ENCODE measurements at places on chromosomes 16 and 17.

- DNase-seq, result no peak
These were observed 110.0 kb upstream of the CIBAR2 start for GRCh38 chr16:85222155-85222863.

GRCh38 chr16:23342083-23342640 is 40.1 kb downstream of the SCNN1B start:
- no peak for DNase-seq

DNA sequence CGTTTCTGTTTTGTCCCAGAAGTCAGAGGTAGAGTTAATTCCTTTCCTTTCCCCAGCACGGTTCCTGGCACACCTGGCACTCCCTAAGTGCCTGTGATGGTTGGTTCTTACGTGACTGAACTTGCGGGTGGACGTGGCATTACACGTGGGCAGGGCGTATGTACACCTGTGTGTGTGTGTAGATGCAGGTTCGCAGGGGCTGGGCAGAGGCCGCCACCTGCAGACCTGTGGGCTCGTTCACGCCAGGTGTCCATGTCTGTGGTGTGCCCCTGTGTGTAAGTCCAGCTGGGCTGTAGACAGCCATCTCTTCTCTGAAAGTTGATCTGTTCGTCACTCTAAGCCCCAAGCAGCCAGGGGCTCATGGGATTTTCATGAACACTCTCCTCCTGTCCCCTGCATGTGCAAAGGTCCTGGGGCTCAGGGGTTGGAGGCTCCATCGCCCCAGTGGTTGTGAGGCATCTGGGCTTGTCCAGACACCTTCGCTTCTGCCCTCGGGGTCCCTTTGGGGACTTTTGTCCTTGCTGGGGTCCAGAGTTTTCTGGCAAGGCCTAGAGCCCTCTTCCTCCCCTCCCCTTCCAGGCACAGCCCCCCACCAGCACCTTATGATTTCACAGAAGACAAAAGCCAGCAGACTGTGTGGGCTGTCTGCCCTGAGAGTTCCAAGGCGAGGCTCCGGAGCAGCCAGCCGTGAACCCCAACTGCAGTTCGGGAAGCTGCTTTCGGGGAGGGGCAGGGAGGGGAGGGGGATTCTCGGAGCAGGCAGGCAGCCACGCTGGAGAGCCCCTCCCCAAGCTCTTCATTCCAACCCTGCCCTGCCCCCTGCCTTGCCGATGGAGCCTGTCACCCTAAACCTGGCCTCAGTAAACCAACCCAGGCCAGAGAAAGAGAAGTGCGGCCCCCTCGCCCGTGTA is 5.4 kb upstream of the FSCN2 start:
- DNase-seq, result no peak

DNA sequence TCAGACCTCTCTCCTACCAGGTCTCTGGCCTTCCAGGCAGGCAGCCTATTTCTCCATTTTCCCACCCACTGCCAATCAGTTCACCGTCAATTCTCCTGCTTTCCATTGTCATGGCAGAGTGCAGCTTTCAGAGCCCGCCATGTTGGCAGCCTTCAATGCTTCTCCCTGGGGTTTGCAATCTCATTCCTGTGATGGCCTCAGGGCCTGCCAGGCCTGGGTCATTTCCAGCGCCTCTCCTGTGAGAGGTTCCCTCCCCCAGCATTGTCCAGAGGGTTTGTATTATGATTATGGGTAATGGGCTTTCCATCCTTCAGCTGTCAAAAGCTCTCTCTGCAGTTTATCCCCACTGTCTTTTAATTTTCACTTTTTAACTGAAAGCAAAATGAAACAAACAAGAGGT is 716.6 kb upstream of the CDH8 start:
- DNase-seq, result no peak

Measured in stimulated activated CD4-positive, alpha-beta T cell treated with anti-CD3 and anti-CD28 coated beads, Interleukin-2, amount 100 ng/mL, for 24 hours (primary cell).